NCI-H1092 (cell line): ENCODE measurements at places on chromosomes 12 and 14.

- no peak for DNase-seq
Observed at GRCh38 chr12:80320121-80320678, 123.8 kb upstream of the PTPRQ start.

DNA sequence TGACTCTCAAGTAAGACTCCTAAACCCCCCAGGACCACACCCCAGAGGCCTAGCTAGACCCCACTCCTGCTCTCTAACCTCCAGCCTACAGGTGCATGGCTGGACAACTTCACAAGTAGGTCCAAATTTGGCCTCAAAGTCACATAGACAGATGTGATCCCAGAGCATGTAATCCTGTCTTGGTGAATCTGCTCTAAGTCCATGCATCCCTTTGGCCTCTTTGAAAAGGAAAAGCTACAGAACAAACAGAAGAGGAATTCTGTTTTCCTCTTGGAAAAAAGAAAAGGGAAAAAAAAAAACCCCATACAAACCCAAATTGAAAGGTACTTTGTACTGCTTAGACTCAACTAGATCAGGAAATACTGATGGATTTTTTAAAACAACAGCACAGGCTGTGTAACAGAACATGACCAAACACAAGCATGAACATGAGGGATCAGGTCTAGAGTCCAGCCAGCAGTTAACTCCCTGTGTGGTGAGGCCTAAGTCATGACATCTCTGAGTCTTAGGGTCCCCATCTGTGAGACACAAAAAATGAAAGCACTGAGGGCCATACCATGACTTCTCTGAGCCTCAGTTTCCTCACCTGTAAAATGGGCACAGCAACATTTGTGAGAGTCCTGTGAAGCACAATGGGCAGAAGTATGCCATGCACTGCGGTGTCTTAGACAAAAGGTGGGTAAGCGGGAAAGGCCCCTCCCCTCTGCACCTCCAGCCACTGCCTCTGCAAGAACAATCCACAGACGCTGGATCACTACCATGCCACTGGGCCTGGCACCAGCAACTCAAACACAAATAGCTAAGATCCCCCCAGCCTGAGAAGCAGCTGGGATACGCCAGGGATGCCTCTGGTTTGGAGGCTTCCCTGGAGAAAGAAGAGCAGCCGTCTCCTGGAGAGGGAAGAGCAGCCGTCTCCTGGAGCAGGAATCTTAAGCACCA is 9.9 kb downstream of the PITPNM2 start:
- no peak for DNase-seq

GRCh38 chr12:124477107-124477915 is 90.1 kb downstream of the NCOR2 start:
- no peak for DNase-seq

- DNase-seq: no peak
Observed at GRCh38 chr14:51337520-51337919, 97.5 kb downstream of the TMX1 start.

DNA sequence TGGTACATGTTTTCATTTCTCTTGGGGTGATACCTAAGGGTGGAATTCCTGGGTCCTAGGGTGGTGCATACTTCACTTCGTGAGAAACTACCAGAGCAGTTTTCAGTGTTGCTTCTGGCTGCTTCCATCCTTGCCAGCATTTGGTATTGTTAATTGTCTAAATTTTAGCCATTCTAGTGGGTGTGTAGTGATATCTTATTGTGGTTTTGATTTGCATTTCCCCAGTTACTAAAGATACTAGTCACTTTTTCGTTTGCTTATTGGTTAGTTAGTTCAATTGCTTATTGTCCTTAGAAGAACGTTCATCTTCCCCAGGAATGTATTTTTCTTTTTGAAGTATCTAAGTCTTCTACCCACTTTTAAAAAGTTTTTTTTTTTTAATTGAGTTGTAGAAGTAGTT is 80.2 kb downstream of the ERC1 start:
- DNase-seq: no peak

- no peak for DNase-seq
Observed at GRCh38 chr12:22163594-22163993, 117.6 kb downstream of the CMAS start.

- DNase-seq: no peak
Observed at GRCh38 chr14:68191567-68192321, 372.2 kb downstream of the RAD51B start.

GRCh38 chr12:31234955-31235867 is 90.7 kb downstream of the SINHCAF start:
- DNase-seq: peak; percentile 88

DNA sequence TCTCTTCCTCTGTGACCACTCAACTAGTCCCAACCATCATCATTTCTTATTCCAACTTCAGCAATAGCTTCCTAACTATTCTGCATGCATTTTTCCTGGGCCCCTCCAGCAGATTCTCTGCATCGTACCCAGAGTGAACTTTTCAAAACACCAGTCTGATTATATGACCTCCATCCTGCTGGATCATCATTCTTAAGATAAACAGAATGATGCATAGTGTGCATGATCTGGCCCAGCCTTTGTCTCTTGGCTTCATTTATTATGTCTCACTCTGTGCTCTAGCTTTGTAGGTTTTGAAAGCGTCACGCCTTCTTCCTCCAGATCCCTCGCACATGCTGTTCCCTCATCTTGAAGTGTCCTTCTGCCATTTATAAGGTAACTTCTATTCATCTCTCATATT is 46.3 kb upstream of the SLC38A4 start:
- no peak for DNase-seq

GRCh38 chr12:42590330-42590934 is 886 bp upstream of the PRICKLE1 start:
- no peak for DNase-seq

DNA sequence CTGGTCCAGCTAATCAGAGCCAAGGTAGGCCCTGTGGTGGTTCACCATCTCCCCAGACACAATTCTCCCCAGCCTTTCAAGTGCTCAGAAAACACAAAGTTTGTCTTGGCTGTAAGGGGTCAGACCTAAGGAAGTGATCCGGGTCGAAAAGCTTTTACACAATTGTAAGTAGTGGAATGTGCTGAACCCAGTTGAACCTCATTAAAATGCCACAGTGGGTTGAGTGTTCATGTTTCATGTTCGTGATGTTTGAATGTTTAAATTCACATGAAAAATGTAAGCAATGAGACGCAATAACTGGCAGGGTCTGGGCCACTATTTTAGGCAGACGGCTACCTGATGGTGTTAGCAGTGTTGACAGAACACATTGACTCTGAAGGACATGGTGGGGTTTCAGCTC is 60.9 kb upstream of the JDP2 start:
- no peak for DNase-seq

GRCh38 chr12:6200256-6201212 is at the start of gene CD9:
Gene CD9 (plus strand): TSS chr12:6200400. CDS start chr12:6200500, 100 bp downstream.
- DNase-seq: no peak

DNA sequence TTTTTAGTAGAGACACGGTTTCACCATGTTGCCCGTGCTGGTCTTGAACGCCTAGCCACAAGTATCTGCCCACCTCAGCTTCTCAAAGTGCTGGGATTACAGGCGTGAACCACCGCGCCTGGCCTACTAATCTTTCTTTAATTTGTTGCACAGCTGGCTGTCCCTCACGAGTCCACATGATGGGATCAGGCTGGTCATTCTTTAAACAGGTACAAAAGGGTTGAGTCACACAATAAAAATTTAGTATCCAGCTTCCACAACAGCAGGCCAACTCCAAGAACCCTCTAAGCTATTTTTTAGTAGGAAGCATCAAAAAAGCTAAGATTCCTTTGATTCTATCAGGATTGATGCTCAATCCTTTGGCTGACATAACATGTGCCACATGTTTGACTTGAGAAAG is 17.8 kb downstream of the SINHCAF start:
- no peak for DNase-seq

DNA sequence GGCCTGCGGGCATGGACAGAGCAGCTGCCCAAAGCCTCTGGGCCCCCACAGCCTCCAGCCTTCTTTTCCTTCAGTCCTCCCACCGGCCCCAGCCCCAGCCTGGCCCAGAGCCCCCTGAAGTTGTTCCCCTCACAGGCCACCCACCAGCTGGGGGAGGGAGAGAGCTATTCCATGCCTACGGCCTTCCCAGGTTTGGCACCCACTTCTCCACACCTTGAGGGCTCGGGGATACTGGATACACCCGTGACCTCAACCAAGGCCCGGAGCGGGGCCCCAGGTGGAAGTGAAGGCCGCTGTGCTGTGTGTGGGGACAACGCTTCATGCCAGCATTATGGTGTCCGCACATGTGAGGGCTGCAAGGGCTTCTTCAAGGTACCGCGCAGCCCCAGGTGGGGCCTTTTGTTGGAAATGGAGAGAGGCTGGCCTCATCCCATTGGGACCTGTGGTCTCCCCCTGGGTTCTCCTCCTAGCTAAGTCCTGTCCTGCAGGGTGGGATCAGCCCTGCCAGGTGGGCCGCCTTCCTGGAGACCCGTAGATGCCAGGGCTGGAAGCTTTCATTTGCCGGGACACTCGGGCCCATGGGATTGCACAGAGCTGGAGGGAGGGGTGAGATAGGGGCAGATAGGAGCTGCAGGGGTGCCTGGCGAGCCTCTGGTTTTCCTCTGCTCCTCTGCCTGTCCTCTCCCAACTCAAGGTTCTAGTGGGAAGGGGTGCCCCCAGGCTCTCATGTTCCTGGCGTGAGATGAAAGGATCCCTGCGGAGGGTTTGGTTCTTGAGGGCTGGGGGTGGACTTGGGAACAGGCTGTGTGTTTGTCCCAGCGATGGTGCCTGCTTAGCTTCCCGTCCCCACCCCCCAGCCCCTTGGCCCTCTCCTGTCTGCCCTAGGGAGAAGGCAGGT is 3.8 kb downstream of the NR4A1 start:
- DNase-seq: no peak

DNA sequence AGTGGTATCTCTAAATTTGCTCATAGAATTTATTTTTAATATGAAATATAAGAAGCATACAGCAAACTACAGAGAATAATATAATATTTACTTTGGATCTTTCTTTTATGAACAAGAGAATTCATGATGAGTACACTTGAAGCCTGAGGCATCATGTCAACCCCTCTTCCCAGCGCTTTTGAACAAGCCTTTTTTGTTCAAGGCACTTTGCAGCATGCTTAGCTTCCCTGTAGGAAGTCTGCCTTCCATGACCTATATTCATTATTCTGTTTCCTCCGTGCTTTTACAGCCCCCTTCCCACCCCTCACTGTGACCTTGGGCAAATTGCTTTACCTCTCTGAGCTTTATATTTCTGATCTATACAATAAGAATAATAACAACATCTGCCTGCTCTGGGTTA is 41.6 kb downstream of the SCN8A start:
- no peak for DNase-seq

GRCh38 chr12:122243965-122244364 is 18.1 kb upstream of the DIABLO start:
- DNase-seq: no peak

- DNase-seq: no peak
Observed at GRCh38 chr12:41919048-41919447, 225.6 kb downstream of the GXYLT1 start.

DNA sequence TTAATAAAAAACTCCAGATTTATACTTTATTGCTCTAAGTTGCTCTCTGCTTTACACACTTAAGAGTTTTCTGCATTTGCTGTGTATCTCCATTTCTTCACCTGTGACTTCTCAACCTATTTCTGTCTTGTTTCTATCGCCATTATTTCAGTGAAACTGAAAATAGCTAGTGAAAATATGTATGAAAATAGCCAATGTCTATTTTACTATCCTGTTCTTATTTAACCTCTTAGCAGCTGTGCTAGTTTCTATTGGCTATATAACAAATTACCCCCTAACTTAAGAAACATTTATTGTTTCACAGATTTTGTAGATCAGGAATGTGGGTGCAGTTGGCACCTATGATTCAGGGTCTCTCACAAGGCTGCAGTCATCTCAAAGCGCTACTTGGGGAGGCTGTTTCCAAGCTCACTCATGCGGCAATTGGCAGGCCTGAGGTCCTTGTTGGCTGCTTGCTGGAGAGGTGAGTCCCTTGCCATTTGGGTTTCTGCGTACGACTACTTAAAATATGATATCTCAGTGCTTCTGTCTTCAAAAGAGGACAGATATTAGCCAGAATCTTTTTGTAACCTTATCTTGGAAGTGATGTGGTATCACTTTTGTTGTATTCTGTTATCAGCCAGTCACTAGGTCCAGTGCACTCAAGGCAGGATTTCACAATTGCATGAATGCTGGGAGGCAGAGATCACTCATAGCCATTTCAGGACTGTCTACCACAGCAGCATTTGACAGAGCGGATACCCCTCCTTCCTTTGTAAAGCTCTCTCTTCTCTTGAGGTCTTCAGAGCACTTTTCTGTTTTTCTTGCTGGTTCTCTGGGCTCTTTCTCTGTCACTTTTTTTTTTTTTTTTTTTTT is 7.2 kb downstream of the ERC1 start:
- no peak for DNase-seq

DNA sequence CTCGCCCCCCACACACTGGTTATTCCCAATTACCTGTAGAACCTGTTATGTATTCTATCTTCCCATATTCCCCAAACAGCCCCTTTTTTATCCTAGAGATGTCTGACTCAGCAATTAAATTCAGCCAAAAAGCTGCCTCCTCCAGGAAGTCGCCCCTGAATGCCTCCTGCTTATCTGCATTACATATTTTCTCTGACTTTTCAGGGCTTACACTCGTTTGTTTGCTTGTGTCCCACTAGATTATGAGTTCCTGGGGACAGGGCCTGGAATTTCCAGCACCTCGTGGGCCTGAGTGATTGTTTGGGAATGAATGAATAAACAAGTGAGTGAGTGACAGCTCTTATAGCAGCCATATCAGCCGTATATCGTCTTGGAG is 99.3 kb upstream of the RFLNA start:
- DNase-seq: no peak

GRCh38 chr14:53962953-53963319 is 6.3 kb upstream of the BMP4 start:
- DNase-seq: no peak

DNA sequence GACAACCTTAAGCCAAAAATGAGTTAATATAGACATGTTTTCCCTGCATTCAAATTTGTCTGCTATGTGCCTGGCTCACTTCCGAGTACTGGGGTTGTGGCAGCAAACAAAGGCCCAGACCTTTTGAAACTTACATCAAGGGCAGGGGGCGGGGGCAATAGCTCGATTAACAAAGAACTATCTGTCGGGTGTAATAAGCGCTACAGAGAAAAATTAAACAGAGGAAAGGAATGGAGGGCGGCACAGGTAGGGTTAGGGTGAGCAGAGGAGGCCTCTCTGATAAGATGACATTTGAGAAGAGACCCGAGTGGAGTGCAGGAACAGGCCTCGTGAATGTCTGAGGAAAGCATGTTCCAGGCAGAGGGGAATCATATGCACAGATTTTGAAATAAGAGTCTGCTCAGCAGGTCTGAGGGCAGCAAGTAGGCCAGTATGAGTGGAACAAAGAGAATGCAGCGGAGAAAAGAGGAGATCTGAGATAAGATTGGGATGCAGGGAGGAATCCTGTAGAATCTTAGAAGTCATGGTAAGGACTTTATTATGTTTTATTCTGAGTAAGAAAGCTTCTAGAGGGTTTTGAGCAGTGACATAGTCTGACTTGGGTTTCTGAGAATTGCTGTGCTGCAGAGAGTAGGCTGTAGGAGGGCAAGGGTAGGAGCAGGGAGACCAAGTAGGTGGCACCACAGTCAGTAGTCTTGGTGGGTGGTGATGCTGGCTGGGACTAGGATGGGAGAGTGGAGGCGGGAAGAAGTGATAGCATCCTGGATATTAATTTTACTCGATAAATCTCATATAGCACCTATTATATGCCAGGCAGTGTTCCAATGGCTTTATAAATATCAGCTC is 52.6 kb downstream of the BICDL1 start:
- no peak for DNase-seq
